ENCODE measurements at places on chromosomes 6 and 20.

- DNase-seq: no peak
Observed at GRCh38 chr6:5606546-5606945, 345.2 kb downstream of the FARS2 start.

- DNase-seq: no peak
Observed at GRCh38 chr6:20840675-20841074, 306.4 kb downstream of the CDKAL1 start.

DNA sequence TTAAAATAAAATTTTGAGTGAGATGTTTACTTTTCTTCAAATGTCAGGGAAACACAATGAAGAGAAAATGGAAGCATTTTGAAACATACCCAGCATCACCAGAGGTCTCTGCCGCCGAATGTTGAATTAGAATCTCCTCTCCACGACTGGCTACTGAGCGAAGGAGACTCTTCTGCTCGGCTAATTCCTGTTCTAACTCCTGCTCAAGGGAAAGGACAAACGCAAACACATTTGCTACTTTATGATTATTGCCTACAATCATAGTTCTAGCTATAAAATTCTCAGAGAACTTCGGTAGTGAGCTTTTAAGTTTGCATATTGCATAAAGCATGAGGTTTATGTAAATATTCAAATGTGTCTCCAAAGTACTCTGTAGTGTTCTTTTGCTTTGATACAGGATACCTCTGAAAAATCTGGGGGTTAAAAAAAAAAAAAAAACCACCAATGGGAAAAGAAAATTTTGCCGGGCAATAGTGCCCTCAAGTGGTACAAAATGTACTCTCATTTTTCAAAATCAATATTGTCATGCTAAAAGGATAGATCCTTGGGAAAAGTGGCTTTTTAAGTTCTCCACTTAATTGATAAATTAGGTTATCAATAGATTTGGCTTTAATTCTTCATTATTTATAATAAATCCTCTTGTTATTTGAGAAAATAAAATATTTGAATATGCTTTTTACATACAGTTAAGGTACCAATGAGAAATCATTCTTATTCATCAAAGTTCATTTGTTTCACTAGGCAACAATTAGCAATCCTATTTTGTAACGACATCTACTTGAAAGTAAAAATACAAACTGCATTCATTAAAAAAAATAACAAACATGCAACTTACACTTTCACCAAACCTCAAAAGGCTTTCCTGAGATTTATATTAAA, 369.0 kb downstream of the SYNE1 start:
- no peak for DNase-seq

DNA sequence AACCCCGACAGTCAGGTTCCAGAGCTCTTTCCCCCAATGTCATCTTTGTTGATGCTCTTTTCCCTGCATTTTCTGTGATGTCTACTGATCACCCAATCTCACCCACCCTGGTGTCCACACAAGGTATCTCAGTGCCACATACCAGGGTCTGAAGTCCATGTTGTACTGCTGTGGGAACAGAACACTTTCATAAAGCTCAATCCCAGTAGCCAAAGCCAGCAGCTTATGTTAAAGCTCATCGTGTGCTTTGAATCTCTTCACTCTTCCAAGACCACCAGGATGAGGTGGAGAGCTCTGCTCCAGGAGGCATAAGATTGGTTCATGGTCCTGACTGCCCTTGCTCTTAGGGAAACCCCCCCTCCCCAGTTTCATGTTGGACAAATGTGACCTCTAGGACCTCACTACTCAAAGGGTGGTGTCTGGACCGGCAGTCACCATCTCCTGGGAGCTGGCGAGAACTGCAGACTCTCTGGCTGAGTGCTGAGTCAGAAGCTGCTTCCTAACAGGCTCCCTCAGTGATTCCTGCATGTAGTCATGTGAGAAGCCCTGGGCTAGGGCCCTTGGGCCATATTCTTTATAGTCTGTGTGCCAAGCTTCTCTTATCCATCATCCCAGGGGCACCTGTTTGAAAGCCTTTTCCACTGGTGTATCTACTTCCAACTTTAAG, 13.4 kb upstream of the CPNE5 start:
- DNase-seq: no peak

- DNase-seq: no peak
Observed at GRCh38 chr6:169778646-169779045, 27.2 kb downstream of the ERMARD start.

GRCh38 chr20:49636447-49636846, 68.5 kb upstream of the PTGIS start:
- DNase-seq: no peak

DNA sequence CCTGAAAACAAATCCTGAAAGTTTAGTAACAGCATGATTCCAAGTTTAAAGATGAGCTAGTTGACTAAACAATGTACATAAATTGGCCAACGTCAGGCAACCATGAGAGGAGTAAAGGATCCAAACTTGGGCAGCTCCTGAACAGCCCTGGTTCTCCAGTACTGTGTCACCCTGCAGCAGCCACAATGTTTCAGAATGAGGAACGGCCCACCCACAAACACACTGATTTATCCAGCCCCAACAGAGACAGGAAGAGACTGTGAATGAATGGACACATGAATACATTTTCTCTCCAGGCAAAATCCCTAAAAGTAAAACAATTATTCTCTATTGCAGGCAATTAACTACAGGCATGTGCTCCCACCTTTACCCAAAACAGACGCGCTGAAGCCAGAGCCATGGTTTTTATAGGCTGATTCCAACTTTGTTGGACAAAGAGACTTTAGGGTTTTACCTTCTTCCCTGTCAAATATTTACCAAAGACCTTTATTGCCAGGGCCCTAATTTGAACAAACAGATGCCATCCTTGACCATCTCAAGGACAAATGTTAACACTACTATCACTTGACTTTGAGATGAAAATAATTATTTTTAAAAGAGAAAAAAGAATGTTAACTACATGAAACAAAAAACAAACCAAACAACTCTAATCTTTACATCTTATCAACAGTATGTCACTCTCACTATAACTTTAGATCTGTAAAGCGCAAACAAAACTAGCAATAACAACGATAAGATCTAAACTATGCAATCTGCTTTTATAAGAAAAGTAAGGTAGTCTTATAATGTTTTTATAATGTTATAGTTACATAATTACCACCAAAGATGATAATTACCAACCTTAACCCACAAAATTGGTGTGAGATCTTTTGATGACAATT, 22.9 kb downstream of the CNKSR3 start:
- DNase-seq: no peak

GRCh38 chr6:6470123-6470522, 118.4 kb upstream of the LY86 start:
- no peak for DNase-seq
